ENCODE measurements at places on chromosomes 3 and 15.

GRCh38 chr3:10273702-10274305 lies 18.9 kb downstream of the GHRL start:
- DNase-seq: no peak

DNA sequence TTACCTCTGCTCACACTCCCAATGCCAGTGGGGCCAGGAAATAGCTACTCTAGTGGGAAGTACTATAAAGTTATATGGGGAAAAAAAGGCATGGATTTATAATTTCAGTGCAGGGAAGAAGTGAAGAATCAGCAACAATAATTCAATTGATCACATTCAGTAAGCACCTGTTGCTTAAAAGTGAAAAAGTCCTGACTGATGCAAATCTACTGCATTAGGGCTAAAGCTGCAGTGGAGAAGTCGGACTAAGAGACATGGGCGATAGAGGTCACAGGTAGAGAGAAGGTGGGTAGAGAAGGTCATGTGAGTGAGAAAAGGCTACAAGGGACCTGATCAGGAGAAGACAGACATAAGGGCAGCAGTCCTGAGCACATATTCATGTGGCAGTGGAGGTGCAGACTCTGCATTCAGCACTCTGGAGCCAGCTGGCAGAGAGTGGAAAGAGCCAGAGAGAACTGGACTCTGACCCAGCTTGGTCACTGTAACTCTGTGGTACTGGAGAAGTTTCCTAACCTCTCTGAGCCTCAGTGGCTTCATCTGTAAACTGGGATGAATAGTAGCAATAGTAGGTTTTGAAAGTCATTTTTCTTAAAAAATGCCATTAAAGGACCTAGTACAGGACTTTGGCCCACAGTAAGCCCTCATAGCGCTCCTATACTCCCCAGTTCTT lies 17.6 kb upstream of the BCL2A1 start:
- DNase-seq: no peak

DNA sequence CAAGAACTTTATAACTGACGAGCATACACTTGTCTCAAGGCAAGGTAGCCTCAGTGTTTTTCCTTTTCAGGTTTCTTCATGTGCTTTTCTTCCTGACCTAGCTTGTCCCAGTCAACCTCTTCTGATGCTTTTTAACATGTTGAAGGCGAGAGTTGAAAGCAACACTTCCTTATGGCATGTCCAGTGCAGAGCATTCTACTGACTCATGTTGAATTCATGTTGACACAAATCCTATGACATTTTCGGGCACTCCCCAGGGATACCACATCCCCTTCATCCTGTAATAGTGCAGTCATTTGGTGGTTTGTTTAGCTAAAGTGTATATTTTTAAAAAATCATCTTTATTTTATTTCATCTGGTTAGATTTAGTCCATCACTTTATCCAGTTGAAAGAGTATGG lies 75.9 kb upstream of the CBLB start:
- no peak for DNase-seq

DNA sequence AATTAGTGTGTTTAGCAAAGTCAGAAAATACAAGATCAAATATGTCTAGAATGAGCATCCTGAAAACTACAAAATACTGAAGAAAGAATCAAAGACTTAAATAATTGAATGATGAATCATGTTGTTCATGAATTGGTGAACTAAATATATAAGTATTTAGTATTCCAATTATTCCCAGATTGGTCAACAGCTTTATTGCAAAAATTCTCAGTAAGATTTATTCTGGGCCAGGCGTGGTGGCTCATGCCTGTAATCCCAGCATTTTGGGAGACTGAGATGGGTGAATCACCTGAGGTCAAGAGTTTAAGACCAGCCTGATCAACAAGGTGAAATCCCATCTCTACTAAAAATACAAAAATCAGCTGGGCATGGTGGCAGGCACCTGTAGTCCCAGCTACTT lies 250.0 kb upstream of the NECTIN3 start:
- no peak for DNase-seq

- DNase-seq: peak; percentile 24
Measured at GRCh38 chr15:62940755-62941361, 101.7 kb upstream of the TPM1 start.

- DNase-seq: no peak
Measured at GRCh38 chr3:103269287-103269686, 834.5 kb downstream of the ZPLD1 start.

DNA sequence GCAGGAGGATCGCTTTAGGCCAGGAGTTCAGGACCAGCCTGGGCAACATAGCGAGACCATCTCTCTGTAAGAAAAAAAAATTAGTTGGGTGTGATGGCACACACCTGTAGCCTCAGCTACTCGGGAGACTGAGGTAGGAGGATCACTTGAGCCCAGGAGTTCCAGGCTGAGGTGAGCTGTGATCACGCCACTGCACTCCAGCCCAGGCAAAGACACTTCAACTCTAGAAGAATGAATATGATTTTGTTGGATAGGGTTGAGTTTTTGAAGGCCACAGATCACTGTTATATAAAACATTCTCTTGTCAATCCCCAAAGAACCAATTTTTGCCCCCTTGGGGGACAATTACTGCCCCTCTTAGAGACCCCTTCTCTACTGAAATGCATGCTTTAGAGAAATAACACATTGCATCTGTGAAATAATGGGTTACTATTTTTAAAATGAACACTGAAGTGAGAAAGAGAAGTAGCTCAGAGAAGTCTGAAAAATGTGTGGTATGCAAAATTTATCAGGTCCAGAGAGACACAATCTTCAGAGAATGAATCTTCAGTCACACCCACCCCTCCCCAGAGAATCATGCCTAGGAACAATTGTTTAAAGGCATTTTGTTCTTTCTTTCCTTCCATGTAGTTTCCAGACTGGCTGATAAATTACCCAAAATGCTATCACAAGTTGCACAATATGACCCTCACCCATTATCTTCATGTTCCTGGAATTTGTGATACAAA lies 42.7 kb downstream of the METTL6 start:
- DNase-seq: no peak

DNA sequence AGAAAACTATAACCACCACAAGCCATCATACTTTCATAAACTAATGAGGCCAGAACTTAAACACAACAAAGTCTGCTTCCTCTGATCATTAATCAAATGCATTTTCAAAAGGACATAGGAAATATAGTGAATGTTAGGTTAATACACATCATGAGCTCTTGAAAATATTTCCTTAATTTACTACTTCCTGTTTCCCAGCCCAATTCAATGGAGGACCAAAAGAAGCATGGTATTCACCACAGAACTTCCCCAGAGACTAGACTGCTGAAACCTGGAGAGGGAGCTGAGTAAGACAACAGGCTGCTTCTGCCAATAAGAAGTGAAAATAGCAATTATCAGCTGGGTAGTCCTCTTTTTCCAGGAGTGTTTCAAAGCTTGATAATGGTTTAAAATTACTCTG lies 250.3 kb downstream of the ULK4 start:
- DNase-seq: no peak
